Astrocyte (in vitro differentiated cells and primary cell): ENCODE measurements at places on chromosomes 1 and 21. TPM values are rescaled to one million over a fixed set of nuclear protein-coding genes. Genes with fewer than 3 reads are reported as not detected.

Gene TMPRSS3
- not detected in 2 replicates for total RNA-seq

Gene S1PR1
- 10.6 and 14.4 TPM in 2 replicates for total RNA-seq

Gene NBPF6
- not detected in 2 replicates for total RNA-seq

Gene UCK2
- 111 TPM in 2 replicates for total RNA-seq

Gene PCP4L1
- 0.26 TPM in 1 of 2 replicates, not detected in the other for total RNA-seq

Gene SCAF4
- total RNA-seq = 28.7 and 32.9 TPM in 2 replicates

Gene CACHD1
- total RNA-seq = 21.2 and 28.3 TPM in 2 replicates

Gene ILDR2
- total RNA-seq = 7.8 and 9.3 TPM in 2 replicates

Gene TAL1
- 0.14 and 0.17 TPM in 2 replicates for total RNA-seq

Gene NEK2
- total RNA-seq = 1.4 and 1.6 TPM in 2 replicates

Gene KCNK1
- total RNA-seq = 5.7 and 6.0 TPM in 2 replicates

Gene FCGR2B
- not detected in 2 replicates for total RNA-seq

Gene GBP6
- total RNA-seq = 0.07 TPM in 1 of 2 replicates, not detected in the other

DNA sequence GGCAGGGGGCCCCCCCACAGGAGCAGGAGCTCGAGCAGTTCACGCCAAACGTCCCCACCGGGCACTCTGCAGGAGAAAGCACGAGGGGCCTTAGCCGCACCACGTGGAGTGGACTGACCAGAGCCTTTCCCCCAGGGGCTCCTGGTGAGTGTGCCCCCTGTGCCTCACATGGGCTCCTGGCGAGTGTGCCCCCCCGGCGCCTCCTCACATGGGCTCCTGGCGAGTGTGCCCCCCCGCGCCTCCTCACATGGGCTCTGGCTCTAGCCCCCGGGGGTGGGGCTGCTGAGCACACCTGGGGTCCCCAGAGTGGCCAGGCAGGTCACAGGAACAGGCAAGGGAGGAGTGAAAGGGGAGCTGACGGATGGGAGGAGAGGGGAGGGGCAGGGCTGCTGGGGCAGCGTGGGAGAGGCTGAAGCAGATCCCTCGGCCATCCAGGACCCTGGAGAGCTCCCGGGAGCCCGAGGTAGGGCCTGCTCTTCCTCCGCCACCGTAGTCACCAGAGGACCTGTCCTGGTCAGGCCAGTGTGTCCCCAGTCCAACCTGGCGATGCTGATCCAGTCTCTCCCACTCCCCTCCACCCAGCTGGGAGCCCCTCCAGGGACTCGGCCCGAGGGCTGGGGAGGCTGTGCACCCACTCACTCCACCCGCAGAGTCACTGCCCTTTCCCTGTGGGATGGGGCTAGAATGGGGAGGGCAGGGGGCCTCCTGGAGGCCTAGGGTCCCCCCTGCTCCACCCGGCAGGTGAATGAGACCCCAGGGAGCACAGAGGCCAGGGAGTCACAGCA, 47.6 kb downstream of the ARHGEF16 start:
- peak; percentile 28 for DNase-seq

DNA sequence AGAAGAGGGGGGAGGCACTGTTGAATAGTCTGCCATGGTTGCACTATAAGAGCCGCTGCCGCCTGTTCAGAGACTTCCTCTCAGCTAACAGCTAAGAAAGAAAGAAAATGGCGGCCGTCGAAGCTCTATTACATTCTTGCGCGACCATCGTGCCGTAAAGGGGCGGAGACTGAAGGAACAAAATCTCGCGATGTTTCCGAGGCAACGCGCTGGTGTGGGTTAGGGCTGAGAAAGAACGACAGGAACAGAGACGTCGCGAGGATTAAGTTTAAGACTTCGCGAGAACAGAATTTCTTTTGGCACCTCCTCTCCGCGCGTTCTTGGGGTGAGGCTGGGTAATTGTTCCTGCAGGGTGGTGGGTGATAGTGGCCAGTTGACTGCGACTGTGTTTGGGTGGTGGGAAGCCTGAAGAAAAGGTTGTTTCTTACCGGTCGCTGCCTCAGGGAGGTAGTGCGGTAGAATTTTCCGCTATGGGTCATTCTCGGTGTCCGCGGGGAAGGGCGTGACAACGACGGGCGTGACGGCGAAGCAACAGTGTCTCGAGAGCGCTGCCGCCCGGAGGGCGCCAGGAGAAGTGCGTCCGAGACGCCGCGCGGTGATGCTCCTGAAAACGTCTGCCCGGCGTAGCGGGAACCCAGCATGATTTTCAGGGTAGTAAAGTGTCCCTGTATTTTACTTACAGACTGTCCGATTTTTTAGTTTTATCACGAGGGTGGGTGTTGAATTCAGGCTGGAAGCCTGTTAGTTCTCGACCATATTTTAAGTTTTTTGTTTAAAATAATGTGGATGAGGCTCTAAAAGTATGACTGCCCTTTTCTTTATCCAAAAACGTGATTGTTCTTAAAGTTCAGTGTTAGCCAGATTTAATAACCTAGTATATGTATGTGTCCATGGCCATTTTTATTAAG, at the start of gene FUBP1:
FUBP1 (minus strand) TSS at position 104 of the 908 bp plus-strand sequence; CDS start at position 36, 68 bp downstream.
- peak; percentile 96 for DNase-seq

- DNase-seq = no peak
Observed at GRCh38 chr1:4086921-4087320, 186.8 kb upstream of the C1orf174 start.

- DNase-seq = no peak
Observed at GRCh38 chr1:238789916-238790667, 596.3 kb upstream of the CHRM3 start.

DNA sequence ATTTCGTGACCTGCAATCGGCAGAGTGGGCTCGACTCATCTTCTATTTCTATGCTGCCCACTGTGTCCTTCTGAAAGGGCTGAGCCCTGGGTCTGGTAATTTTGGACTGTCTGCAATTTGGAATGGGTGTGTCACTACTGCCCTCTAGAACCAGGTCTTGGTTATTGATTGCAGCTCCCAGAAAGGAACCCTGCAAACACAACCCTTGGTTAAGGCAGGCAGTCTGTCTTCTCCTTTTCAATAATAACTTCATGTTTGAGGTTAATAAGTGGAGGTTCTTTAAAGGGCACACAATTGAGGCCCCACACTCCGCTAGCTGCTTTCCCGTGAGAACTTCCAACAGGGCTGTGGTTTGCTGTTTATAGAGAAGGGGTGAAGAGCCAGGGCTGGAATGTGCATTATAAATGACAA, 79.9 kb upstream of the LYST start:
- DNase-seq = peak; percentile 75

- DNase-seq = peak; percentile 60
Observed at GRCh38 chr1:230231774-230232145, 164.7 kb downstream of the GALNT2 start.

GRCh38 chr21:33753886-33754285, 111.6 kb downstream of the ITSN1 start:
- DNase-seq = no peak

DNA sequence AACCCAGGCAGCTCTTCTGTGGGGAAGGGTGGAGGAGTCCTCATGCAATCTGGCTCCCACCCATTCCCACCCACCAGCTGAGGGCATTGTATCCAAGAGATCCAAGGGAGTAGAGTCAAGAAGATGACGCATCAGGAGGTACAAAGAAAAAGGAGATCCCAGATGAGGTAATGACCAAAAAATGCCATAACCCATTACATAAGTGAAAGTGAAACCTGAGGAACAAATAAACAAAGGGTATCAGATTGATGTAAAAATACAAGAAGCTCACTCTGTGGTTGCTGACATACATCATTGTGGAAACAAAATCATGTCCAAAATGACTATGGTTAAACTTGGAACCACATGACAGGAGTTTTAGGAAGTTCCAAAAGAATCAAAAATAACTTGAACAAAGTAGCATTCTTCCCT, 42.5 kb downstream of the CCN1 start:
- peak; percentile 98 for DNase-seq

- DNase-seq = no peak
Observed at GRCh38 chr1:213733705-213734104, 254.1 kb upstream of the PROX1 start.

- no peak for DNase-seq
Observed at GRCh38 chr1:229788004-229788403, 162.0 kb downstream of the URB2 start.

DNA sequence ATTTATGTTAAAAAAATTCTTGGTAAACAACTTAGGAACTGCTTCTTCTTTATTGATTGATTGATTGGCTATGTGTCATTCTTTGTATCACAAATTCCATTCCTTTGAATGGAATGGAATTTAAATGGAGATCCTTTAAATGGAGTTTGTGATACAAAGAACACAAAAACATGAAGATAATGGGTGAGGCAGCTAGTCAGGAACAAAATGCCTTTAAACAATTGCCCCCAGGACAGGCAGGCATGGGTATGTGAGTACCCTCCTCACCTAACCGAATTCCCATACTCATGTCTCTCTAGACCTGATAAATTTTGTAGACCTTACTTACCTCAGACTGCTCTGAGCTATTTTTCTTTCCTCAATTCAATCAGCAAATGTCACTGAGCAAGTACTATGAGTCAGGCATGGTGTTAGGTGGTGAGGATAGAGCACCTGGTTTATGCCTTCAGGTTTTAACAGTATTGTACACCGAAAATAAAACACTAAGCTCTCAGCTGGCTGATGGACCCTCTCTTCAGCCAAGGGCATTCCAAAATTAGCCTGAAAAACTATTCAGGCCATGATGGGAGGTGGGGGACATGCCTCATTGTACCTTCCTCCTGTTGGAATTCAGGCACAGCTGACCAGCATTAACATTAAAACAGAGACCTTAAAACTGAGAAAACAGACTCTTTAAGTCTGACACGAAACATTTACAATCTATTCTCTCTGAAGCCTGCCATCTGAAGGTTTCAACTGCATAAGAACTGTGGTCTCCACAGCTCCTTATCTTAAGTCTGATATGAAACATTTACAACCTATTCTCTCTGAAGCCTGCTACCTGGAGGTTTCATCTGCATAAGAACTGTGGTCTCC, 58.9 kb downstream of the OLFML3 start:
- DNase-seq = no peak

- peak; percentile 67 for DNase-seq
Observed at GRCh38 chr1:64343105-64343822, 126.7 kb upstream of the CACHD1 start.

- DNase-seq = no peak
Observed at GRCh38 chr1:198793714-198794113, 154.9 kb downstream of the PTPRC start.

GRCh38 chr1:81414488-81415015, 386.2 kb upstream of the ADGRL2 start:
- DNase-seq = no peak

GRCh38 chr1:101406681-101407080, 169.9 kb downstream of the S1PR1 start:
- DNase-seq = no peak

- DNase-seq = no peak
Observed at GRCh38 chr21:18204931-18205330, 39.7 kb upstream of the CHODL start.

GRCh38 chr1:27531959-27532685, 42.2 kb upstream of the WASF2 start:
- no peak for DNase-seq

DNA sequence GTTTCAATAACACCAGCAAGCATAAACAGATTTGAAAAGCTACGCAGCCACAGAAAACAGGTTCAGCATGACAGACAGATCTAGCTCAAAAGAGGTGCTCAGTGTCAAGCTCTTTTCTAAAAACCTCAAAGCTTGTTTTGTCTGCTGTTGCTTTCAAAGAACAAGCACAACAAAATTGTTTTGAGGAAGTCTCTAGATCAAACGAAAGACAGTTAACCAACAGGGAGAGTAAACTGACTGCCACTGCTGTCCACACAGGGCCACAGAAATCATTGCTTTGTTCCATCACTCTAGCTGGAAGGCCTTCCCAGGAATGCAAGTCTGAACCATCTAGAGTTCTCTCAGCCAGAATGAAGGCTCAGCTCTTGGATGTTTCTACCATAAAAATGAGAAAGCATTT, 12.8 kb downstream of the APP start:
- DNase-seq = no peak
